NCI-H2171 treated with DMSO at 0.1 percent for 48 hours (cell line): ENCODE measurements at places on chromosomes 11 and 22.
A peak's percentile ranks its signal among the peaks of the same experiment; 100 is the strongest.

GRCh38 chr11:128196235-128196634 lies 391.1 kb downstream of the ETS1 start:
- DNase-seq: no peak

DNA sequence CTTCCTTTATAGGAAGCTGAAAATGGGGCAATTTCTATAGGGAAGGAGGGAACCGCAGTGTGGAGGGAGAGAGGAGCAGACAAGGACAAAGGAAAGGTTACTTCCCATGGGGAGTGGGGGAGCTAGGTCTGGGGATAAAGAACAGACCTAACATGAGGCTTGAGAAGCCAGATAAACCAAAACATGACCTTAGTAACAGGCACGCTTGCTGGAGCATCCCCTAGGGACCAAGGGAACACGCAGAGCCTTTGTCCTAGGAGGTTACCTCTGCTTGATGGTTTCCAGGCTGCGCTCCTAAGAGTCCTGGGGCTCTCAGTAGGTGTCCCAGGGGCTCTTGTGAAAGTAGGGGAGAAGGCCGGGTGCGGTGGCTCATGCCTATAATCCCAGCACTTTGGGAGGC lies 271.4 kb upstream of the NCAM1 start:
- no peak for DNase-seq

- peak; percentile 26 for DNase-seq
These were observed 1.6 kb downstream of the SPON1 start for GRCh38 chr11:13963949-13964770.

DNA sequence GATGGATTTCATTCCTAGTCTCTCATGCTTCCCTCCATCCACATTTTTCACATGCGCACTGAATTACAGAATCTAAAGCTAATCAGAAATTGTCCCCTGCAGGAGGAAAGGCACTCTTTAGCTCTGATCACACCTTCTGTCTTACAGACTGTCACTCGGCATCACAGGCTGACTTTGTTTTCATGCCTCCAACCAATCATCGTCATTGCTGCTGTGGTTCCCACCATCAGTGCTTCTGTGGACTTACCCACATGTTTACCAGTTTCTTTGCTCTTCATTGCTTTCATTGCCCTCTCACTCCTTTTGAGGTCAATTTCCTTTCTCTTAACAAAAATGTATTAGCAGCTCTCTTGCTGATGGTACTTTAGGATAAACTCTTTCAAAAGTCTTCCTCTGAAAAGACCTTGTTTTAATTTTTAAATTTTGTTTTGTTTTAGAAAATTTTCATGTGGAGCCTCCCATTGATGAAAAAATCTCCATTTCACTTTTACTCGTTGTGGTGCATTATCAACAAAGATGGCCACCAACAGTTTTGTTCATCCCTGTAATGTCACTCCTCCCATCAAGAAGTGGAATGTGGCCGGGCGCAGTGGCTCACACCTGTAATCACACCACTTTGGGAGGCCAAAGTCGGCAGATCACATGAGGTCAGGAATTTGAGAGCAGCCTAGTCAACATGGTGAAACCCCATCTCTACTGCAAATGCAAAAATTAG lies 20.2 kb upstream of the TREH start:
- DNase-seq: no peak

GRCh38 chr11:73154178-73154577 lies 12.1 kb upstream of the FCHSD2 start:
- no peak for DNase-seq

GRCh38 chr11:69892986-69893555 lies 73.9 kb upstream of the FGF3 start:
- peak; percentile 92 for DNase-seq

DNA sequence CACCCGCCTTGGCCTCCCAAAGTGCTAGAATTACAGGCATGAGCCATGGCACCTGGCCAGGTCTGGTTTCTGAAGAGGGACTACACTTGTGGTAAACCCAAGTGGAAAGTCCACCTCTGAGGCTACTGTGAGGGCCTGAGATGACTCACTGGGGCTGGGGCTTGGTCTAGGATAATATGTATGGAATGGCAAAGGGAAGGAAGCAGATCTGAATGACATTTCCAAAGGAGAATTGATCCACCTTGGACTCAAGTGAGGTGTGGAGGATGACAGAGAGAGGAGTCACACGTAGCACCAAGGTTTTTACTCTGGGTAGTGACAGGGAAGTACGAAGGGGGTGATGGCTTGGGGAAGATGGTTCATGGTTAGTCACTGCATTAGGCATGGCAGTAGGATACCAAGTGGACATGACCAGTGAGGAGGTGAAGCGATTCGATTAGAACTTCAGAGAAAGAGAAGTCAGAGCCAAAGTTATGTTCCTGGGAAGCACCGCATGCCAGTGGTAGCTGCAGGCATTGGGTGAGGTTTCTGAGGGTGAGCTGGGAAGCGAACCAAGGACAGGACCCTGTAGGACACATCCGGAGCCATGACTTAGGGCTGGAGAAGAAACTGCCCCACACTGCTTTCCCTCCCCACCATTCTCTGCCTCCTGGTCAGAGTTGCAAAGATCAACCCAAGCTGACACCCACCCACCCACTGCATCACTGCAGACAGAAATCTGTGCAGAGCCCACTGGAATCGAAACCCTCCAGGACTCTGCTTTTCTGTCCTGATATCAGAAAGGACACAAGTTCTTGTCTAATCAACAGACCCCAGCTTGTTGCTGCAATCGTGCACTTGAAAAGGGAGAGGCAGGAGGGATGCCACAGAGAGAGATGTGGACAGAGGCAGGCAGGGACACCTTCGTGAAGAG lies 13.0 kb upstream of the BCL9L start:
- DNase-seq: no peak

- DNase-seq: no peak
These were observed 427.0 kb upstream of the DDI1 start for GRCh38 chr11:103609117-103610066.

GRCh38 chr22:23608583-23608982 lies 23.5 kb downstream of the DRICH1 start:
- DNase-seq: no peak

DNA sequence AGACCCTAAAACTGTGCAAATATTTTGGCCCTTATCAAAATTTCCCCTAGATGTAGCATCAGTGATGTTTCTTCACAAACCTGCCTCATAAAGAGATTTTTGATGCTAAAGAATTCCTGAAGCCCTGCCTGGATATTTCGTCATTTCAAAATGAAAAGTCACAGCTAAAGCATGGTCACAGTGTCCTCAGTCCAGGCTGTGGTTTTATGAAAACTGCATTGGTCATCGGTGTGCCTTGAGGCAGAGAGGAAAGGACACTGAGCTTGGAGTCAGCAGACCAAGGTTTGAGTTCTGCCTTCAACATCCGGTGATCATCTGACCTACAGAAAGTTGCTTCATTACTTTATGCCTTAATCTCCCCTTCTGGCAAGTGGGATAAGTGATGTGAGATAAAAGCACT lies 34.8 kb upstream of the ALKBH3 start:
- no peak for DNase-seq

DNA sequence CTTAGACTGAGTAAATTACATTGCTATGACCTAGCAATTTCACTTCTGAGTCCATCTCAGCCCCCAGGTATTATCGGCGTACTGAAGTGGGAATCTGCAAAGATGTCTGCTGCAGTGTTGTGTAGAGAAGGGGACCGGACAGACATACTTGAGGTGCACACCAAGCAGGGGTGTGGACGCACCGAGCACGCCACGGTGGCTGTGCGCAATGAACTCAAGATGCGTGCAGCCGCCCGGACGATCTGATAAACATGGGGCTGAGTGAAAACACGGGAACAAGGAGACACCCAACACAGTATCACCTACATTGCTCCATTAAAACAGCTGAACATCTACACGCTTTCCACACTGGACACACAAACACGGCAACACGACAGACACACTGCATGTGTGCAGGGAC lies 454.3 kb downstream of the OPCML start:
- no peak for DNase-seq

- DNase-seq: no peak
These were observed 113.6 kb upstream of the SOX6 start for GRCh38 chr11:16469968-16470367.

- DNase-seq: no peak
These were observed 16.3 kb upstream of the CTSD start for GRCh38 chr11:1779806-1780699.

- DNase-seq: no peak
These were observed 14.2 kb upstream of the APOL6 start for GRCh38 chr22:35634015-35634414.

DNA sequence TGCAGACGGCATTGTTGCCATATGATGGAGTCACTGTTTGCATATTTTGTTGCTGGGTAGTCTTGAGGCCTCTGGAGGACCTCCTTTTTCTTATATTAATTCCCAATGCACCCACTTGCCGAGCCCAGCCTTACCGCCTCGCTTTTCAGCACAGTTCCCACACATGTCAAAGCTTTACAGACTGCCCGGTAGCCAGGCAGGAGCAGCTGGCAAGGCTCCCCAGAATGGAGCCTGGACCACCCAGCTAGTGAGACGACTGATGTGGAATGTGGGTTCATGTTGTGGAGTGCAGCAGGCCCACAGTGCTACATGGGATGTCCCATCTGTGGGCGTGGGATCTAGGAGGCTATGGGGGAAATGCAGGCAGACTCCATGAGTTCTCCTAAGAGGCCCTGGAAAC lies 99.4 kb upstream of the MTMR2 start:
- no peak for DNase-seq

DNA sequence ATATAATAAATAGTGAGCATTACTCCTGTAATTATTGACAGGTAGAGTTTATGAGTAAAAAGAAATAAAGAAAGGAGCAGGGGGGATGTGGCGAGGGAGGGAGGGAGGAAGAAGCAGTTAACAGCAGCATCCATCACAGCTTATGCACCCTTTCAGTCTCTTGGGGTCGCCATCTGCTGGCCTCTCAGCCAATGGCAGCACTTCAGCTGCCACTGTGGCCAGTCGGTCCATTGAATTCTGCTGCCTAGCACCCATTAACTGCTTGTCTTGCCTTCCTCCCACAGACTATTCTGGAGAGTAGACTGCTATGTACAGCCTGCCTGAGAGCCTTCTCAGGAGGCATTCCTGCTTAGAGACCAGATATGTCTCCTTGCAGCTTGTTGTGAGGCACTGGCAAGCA lies 388.3 kb downstream of the TENM4 start:
- peak; percentile 47 for DNase-seq

DNA sequence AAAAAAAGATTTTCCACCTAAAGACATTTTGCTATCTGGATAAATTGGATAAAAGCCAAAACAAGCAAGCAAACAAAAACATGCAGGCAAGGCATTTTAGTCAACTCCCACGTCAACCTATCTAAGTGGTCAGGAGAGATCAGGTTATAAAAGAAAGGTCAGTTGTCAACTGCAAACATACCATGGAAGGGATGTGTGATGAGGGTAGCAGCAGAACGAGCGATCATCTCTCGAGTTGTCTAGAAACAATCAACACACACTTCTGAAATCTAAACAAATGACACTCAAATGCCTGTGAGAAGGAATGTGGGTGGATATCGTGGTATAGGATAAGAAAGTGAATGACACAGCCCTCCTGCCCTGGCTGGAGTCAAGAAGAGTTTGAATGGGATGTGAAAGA lies 10.9 kb downstream of the MTCH2 start:
- no peak for DNase-seq

GRCh38 chr11:11426226-11426952 lies 73.3 kb upstream of the CSNK2A3 start:
- no peak for DNase-seq

GRCh38 chr11:34840736-34841386 lies 75.3 kb downstream of the APIP start:
- peak; percentile 54 for DNase-seq

DNA sequence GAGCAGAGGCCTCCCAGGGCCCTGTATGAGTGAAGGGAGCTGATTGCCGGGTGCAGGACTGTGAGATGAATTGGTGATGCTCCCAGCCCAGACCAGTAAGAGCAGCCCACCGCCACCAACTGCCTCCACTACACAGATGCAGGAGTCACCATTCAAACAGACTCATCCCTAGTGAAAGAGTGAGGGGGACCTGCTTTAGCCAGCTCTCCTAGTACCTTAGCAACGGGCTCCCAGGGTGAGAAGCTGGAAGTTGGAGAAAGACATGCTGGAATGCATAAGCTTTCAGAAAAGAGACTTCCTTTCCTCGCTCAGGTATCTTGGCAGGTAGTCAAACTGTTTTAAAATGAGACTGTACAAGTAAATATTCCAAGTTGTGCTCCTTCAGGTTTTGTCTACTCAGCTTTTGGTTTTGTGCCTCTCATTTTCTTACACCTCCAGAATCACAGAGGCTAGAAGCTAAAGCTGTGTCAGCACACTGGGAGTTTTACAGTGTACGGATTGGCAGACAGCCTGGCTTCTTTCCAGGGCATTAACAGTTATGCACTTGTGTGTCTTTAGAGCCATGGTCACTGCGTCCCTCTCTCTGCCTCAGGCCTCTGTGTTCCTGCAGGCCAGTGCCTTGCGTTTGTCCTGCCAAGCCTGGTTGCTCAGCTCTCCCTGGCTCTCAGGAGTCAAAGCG lies 146.2 kb downstream of the ATXN10 start:
- no peak for DNase-seq

- peak; percentile 59 for DNase-seq
These were observed 76.2 kb upstream of the TTLL12 start for GRCh38 chr22:43262990-43263644.

DNA sequence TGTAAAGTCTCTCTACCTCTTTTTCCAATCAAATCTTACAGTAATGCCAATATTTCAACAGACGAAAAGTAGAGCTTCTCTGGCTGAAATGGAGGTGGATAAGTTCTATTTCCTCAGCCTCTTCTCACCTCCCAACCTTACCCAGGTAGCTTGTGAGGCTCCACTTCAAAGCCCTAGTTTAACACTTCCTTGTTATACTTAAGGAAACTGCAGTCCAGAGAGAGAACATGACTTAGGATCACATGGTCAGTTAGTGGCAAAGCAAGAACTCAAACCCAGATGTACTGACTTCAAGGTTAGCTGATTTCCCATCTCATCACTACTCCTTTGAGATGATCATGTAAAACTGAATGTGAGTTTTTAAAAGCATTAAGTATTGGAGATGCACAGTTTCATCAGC lies 32.5 kb downstream of the PAK1 start:
- DNase-seq: no peak

- no peak for DNase-seq
These were observed 69.7 kb downstream of the ELFN2 start for GRCh38 chr22:37357446-37358075.

GRCh38 chr11:88329563-88330250 lies 7.8 kb downstream of the CTSC start:
- DNase-seq: no peak
